Activated CD8-positive, alpha-beta memory T cell treated with anti-CD3 and anti-CD28 coated beads for 4 hours (primary cell): ENCODE measurements at places on chromosomes 5 and 9.

GRCh38 chr5:171437286-171437821 is 17.9 kb downstream of the FGF18 start:
- no peak for DNase-seq

- no peak for DNase-seq
Measured at GRCh38 chr9:104810421-104811339, 46.8 kb downstream of the NIPSNAP3B start.

- no peak for DNase-seq
Measured at GRCh38 chr9:126468141-126468825, 141.7 kb downstream of the MVB12B start.

- no peak for DNase-seq
Measured at GRCh38 chr5:143166090-143166489, 237.4 kb downstream of the NR3C1 start.

DNA sequence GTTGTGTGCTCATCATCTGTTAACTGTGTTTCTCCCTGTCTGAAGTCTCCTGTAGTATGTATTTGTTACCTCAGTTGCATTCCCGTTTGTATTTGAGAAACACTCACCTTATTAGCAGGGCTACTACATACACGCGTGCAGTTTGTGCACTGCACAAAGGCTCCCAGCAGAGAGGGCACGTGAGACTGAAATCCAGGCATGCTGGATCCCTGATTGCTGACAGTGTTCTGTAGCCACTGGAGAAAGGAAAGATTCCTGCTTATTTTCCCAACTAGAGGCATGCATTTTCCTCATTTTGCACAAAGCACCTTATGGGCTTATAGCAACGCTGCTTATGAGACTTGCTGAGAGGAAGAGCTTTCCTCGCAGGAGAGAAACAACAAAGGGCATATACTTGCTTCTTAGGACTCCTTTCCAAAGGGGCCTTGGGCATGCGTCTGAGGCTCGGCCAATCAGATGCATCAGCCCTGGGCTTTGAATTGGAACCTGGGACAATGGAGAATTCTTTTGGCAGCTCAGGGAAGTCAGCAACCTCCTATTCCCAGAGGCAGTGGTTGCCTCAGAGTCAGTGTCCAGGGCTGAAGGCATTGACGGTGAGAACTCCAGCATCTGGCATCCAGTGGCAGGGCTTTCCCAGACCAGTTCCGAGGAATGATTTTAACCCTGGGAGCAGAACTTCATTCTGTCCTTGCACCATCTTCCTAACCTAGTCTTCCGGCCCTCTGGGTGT is 9.9 kb upstream of the MEGF10 start:
- DNase-seq: no peak

DNA sequence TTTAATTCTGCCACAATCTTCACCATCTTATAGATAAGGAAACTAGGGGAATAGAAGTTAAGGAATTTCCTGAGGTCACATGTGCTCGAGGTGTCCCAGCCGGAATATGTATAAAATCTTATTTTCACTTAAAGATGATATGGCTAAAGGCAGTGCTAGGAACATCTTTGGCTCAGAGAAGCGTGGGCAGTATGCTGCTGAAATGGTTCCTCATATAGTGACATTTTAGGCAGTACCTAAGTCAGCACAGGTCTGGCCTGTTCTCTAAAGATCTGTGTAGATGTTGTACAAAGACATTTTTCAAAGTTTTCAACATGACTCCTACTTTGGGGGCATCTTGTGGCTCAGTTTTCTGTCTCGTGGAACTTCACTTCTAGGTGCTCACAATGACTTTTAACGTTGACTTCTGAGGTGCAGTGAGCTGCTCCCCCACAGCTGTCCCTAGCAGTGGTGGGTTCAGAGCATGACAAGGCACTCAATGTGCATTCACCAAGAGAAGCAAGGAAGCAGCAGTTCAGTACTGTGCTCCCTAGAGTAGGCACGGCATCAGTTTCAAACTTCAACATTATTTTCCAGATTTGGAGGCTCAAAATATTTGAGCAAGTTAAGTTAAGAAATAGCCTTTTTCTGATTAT is 40.3 kb downstream of the TNFAIP8 start:
- no peak for DNase-seq

- no peak for DNase-seq
Measured at GRCh38 chr9:116466271-116467235, 220.6 kb upstream of the TRIM32 start.

- DNase-seq: no peak
Measured at GRCh38 chr9:84166891-84167290, 173.7 kb downstream of the SLC28A3 start.

DNA sequence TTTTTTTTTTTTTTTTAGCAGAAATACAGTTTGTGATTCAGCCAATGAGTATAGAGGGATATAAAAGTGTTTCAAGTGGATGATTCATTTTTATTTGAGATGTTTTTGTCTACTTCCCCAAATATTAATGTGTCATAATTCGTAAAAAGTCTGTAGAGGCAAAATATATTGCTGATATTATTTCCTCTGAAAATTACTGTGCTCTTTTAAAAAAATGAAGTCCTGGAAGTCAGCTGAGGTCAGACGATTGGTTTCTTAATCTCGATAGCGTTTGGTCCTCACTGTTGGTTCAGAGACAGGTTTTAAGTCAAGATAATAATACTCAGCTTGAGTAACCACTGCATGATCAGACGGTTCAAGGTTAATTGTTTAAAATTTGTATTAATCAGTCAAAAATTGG is 19.5 kb downstream of the IL9 start:
- no peak for DNase-seq

- no peak for DNase-seq
Measured at GRCh38 chr5:179680780-179681401, at the start of gene CBY3. TSS of gene CBY3 (minus strand) at chr5:179681034. CDS start at chr5:179680918, 116 bp downstream.

GRCh38 chr9:19229595-19230354 is 718 bp upstream of the DENND4C start:
- no peak for DNase-seq

DNA sequence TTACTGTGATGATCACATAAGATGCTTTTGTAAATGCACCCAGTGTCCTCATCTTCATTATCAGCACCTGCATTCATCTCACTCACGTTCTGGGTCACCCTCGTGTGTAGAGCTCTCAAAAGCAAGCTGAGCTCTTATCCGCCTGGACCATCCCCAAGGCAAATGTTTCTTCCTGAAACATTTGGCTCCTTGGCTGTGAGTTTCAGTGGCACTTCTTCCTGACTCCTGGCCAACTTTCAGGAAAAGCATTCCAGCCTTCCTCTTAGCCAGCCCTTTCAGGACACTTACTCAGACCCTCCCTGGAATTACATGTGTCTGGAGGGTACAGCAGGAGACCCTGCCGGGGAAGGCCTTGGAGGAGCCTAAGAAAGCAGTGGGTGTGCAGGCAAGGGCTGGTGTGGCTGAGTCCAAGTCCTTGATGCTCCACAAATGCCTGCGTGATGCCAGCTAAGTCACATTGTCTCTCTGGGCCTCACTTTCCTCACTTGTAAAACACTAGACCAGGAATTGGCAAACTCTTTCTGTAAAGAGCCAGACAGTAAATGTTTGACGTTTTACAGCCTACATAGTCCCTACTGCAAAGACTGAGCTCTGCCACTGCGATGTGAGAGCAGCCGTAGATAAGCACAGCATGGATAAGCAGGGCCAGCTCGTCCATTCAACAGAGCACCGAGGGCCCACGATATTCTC is 72.1 kb downstream of the PDE6A start:
- DNase-seq: no peak

- DNase-seq: no peak
Measured at GRCh38 chr9:88488166-88488565, 46.8 kb upstream of the NXNL2 start.

GRCh38 chr9:34642679-34643078 is 3.8 kb upstream of the GALT start:
- DNase-seq: no peak

DNA sequence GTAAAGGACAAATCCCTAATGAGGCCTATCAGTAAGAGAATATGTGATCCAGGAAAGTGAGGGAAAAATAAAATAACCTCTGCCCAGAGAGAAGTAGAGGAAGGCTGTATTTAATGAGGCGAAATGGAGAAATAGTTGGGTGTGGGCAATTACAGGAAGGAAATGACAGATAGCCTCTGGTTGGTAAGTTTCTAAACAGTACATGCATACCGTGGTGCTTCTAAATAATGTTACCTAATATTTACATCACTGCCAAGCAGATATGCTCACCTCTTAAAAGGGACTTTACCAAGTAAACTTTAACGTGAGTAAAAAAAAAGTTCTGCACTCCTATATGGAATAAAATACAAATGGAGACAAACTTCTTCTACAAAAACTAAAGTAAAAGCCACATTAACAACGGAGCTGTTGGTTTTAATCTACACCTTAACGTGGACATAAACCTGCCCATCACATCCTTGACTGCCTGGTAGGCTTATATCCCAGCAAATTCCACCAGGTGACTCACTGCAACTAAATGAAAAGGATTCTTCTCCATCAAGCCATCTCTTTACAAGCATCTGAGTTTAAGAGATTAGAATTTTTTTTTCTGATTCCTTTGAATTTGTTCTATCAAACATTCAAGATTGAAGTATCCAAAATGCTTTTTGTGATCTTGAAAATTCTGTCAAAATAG is 12.4 kb downstream of the NFIL3 start:
- no peak for DNase-seq

GRCh38 chr9:69768716-69769115 is 8.9 kb upstream of the PTAR1 start:
- no peak for DNase-seq

GRCh38 chr9:94174164-94174563 is 84.9 kb upstream of the ZNF169 start:
- DNase-seq: no peak

DNA sequence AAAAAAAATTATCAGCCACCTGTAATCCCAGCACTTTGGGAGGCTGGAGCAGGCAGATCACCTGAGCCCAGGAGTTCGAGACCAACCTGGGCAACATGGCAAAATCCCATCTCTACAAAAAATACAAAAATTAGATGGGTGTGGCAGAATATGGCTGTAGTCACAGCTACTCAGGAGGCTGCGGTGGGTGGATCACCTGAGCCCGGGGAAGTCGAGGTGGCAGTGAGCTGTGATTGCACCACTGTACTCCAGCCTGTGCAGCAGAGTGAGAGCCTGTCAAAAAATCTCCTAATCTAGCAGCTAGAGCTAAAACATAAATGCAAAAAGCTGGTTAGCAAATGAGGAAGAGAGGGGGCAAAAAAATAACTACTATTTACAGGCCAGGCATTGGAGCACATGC is 12.0 kb downstream of the PSMB7 start:
- no peak for DNase-seq

DNA sequence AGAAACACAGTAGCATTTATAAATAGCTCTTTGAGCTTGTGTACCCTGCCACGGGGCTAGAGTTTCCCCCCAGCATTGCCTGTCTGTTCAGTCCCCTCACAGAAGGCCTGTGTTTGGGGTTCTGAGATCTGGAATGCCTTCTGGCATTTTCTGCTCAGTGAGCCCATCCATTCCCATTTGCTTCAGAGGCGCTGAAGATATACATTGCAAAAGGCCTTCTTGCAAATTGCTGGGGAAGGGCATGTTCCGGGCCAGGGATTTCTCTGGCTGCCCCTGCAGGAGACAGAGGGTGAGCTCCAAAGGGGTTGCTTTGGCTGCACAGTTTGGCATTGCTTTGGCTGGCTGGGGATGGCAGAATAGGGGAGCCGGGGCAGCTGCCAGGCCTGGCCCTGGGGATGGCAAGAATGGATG is 308.4 kb downstream of the MSX2 start:
- no peak for DNase-seq

DNA sequence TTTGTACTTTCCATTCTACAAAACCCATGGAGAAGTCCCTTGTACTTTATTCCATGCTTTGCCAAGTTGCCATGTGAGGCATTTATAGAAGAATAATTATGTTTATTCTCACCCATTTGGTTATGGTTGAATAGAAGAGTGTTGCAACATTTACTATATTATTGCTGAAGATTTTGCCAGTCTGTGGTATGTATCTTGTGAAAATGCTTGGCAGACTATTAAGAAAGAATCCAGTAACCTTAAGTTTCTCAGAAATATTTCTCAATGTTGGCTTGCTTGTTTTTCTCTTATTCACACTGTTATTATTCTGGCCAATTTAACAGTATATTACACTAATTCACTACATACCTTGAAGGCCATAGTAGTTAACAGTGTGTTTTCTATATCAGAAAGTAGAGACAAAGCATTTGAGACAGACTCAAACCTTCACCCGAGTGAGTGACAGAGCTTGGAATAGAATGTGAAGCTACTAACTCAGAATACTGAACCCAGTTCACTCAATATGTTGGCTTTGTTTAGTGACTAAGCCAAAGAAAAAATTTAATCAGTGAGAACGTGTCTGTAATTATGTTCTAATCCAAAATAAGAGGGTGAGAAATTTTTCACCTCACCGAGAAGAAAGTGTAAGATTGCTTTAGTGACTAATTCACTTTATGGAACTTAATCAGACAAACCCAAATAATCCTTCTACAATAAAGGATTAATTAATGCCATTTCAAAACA is 184.4 kb downstream of the CWC27 start:
- DNase-seq: no peak

DNA sequence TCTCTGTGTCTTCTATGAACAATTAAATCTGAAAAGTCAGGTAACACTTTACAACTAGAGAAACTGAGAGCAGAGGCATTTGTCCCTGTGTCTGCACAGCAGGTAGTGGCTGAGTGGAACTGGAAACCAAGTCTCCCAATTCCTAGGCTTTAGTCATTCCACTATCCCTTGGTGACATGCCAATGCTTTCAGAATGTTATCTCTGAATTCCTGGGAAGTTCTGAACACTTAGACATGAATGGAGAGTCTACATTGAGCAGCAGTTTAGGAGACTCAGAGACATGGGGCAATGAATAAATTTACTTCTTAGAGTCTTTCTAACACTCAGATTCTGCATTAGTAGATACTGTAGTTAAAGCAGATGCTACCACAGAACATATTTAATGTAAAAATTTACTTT is 94.8 kb upstream of the APC start:
- no peak for DNase-seq

DNA sequence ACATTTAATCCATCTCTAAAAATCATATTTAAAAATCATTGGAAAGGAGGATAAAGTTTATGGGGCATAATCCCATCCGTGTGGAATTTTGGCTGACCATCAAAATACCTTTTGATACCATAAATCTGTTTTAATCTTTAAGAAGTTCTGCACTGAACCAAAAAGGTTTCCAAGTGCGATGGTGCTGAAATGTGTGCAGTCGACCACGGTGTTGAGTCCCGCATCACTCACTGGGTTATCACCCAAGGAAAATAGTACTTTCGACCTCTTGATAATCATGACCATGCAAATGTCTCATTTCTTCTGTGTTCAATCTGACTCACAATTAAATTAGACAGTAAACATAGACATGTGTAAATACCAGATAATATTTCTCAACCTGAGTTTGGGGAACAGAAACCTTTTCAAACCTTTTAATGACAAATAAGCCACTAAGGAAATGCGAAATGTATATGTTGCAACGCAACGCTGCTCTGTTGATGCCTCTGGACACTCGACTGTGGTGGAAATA is 62.0 kb upstream of the CDH6 start:
- DNase-seq: no peak

DNA sequence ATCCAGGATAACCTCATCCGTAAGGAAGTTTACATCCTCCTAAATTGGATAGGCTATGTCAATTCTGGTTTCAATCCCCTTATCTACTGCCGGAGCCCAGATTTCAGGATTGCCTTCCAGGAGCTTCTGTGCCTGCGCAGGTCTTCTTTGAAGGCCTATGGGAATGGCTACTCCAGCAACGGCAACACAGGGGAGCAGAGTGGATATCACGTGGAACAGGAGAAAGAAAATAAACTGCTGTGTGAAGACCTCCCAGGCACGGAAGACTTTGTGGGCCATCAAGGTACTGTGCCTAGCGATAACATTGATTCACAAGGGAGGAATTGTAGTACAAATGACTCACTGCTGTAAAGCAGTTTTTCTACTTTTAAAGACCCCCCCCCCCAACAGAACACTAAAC is 1.3 kb downstream of the ADRB2 start:
- no peak for DNase-seq
